ENCODE measurements at places on chromosomes 16 and 17.
A peak's percentile ranks its signal among the peaks of the same experiment; 100 is the strongest.

DNA sequence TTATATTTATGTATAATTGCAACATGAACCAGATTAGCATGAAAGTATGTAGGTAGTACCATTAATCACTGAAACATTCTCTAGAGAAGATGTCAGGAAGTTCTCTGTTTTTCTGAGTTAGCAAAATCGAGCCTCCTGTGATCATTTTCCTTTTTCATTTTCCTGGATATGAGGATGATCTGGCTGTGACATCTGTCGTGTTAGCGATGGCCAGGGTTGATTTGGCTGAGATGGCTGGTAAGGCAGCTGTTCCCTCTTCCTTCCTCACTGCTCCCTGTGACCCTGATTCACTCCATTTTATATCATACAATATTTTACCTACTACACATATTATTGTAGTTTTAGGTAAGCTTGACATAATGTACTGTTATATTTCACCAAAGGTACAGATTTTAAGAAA, 10.3 kb downstream of the CNTNAP4 start:
- DNase-seq, result no peak

DNA sequence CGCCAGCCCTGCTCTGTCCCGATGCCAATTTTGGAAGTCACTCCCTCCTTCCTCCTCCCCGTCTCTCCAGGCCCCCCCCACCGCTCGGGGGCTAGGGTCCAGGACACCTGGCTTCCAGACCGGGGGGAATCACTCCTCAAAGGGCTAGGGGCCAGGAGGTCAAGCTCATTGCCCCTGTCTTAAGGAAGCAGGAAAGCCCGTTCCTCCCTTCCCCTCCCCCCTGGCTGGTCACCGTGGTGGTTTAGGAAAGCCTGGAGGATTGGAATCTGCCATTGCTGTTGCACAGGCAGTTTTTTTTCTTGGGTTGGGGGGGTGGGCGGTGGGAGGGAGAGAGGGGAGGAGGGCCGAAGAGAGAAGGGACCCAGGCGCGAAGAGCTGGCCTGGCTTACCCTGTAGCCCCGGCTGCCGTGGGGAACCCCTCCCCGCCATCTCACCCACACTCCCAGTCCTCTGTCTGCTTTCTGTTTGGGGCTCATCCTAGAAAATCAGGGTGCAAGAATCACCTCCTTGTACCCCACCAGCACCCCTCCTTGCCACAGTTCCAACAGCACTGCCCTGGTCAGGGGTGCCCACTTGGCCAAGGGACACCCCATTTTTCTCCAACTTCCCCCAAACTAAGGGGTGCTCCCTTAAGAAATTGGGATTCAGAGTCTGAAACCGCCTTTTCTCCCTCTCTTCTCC, 2.9 kb upstream of the BCL6B start:
- DNase-seq, result no peak

DNA sequence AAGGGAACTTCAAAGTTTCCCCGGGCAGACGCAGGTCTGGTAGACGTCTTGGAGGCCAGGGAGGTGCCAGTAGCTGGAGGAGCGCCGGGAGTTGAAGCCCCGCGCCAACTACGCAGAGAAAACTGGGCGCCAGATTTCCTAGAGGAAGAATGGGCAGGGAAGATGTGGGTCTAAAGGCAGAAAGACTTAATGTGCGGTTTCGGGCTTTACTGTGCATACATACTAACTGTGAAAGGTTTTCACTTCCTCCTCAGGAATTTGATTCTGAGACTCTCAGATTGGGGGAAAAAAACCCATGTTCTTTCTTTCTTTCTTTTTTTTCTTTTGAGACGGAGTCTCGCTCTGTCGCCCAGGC, 331 bp upstream of the ZNF287 start:
- DNase-seq, result no peak

- DNase-seq, result no peak
Observed at GRCh38 chr16:57752581-57753447, 17.2 kb downstream of the KATNB1 start.

GRCh38 chr16:47664653-47665325, 203.7 kb downstream of the PHKB start:
- no peak for DNase-seq

GRCh38 chr17:65855245-65855644, 293.8 kb upstream of the AXIN2 start:
- no peak for DNase-seq

- no peak for DNase-seq
Observed at GRCh38 chr17:58306131-58306951, 22.3 kb downstream of the TSPOAP1 start.

DNA sequence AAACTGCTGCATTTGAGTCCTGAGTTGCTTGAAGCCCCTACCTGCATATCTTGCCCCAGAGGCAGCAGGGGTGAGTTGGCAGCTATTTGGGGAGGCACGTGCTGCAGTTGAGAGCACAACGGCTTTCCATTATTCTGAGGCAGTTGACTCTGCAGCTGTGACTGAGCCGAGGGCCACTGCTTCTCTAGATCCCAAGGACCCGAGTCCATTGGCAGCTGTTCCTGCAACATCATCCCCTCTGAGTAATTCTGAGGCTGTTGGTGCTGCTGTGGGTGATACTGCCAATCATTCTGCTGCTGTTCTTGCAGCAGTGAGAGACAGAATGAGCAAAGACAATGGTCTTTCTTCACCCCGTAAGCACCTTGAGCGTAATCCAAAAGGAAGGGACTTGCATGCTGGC, 12.7 kb downstream of the TERF2IP start:
- DNase-seq, result no peak

DNA sequence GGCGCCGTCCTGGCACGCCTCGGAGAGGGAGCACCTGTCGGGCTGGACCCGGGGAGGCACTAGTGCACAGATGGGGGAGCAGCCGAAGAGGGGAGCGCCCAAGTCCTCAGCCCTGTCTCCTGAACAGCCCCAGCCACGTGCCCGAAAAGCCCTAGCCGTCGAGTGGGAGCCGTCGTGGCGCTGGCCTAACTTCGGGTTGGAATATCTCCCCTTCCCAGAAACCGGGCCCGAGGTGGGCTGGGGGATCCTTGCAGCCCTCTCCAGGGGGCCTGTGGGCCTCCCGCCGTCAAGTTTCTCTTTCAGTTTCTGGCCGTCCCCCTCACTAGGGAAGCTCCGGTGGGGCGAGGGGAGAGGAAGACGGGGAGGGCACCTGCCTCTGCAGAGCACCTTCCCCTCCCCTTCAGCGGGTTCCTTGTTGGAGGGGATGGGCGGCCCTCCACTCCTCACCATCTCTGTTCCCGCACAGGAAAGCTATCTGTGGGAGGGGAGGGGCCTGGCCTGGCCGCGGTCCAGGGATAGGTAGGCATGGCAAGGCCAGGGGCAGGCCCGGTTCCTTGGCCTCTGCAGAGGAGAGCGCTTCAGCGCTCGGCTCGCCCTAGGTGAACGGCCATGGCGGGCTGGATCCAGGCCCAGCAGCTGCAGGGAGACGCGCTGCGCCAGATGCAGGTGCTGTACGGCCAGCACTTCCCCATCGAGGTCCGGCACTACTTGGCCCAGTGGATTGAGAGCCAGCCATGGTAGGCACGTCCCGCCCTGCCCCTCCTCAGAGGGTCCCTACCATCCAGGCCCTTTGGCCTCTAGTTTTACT, 709 bp downstream of the STAT5A start:
- no peak for DNase-seq

GRCh38 chr16:30085247-30085646, 6.5 kb downstream of the TBX6 start:
- DNase-seq, result no peak

DNA sequence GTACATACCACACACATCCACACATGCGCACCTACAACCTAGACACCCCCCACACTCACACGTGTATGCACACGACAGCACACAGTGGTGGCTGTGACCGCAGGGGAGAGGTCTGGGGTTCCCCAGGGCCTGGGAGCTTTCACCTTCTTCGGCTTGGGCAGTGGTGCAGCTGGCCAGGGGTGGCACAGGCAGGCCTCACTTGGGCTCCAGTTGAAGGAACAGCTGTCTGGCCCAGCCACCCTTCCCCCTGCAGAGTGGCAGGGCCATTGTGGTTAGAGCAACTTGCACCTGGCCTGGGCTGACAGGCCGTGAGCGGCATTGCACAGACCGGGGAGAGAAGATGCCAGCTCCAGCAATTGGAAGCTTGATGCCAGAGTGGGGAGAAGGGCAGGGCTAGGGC, 114.5 kb upstream of the GSE1 start:
- no peak for DNase-seq

DNA sequence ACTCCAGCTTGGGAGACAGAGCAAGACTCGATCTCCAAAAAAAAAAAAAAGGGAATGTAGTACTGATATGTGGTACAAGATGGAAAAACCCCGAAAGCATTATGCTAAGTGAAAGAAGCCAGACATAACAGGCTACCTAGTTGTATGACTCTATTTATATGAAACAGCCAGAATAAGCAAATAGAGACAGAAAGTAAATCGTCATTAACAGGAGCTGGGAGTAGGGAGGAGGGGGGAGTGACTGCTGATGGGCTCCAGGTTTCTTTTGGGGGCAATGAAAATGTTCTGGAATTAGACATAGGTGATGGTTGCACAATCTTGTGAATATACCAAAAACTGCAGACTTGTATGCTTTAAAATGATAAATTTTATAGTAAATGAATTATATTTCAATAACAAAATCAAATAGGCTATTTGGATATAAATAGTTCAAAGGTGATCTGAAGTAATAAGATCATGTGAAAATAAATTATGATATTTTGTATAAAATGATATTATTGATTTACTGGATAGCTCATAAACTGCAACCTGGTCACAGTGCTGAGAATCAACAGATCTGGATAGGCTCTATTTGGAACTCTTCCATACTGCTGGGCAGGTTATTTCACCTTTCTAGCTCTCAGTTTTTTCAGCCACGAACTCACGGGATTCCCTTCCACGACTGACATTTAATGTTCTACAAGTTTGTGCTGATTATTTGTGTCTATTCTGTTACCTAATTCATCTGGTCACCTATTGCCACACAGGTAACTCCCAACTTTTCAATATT, 27.1 kb downstream of the ZNF652 start:
- no peak for DNase-seq

GRCh38 chr17:73586921-73587602, 57.2 kb downstream of the SDK2 start:
- DNase-seq, result no peak

DNA sequence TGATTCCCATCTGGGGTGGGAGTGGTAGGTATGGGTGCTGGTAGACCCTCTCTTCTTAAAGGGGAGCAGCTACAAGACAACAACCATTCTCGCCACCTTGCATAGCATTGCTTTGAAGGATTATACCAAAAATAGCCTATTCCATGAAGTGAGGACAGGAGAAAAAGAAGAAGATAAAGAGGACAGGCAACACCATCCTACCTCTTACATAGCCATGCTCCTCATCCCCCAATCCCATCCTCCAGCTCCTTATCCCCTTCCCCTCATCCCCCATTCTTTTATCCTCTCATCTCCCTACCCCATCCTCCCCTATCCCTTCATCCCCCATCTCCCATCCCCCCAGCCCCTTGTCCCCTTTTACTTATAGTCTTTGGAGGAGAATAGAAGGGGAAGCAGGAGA, 29.1 kb downstream of the CCDC182 start:
- DNase-seq, result no peak

DNA sequence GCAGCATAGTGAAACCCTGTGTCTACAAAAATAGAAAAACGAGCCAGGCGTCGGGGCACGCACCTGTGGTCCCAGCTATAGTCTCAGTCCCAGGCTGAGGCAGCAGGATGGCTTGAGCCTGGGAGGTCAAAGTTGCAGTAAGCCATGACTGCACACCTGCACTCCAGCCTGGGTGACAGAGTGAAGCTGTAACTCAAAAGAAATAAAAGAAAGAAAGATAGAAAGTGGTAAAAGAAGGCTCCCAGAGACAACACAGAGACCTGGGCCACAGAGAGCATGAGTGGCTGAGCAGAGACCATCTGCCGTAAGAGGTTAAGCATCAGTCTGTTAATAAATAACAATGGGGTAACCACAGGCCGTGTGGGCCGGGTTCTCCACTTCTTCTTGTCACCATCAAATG, 15.3 kb upstream of the HEXD start:
- DNase-seq, result no peak

GRCh38 chr16:177981-178667, 1.6 kb downstream of the HBA1 start:
- DNase-seq, result no peak

- peak; percentile 98 for DNase-seq
Observed at GRCh38 chr17:45247429-45248131, 14.3 kb downstream of the SPATA32 start.

- DNase-seq, result no peak
Observed at GRCh38 chr17:17826342-17826713, 10.5 kb downstream of the SREBF1 start.

DNA sequence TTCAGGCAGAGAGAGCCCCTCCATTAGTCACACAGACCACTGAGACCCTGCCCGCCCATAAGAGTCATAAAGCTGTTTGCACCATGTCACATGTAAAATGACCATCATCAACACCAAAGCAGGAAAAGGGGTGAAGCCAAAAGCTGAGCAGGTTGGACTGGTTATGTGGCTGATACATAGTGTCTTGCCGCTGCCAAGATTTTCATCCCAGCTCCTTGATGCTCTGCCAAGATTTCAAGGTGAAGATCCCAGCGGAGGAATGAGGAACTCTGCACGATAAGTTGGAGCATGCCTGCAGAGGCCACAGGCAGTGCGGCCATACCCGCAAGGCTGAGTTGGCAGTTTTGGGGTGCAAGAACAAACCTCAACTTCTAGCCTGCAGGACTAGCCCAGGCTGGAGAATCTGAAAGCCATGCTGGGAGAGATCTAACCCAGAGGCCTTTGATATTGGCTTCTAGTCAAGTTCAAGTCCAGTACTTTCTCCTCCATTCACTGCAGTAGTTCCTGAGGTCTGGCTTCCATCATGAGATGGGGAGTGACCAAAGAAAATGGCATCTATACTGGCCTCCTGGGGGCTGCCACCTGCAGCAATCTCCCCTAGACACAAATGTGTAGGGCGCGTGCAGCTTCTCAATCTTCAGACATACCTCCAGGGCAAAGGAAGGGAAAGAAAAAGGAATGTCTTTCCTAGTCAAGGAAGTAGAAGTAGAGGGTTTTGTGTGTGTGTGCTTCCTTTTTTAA, 79.7 kb upstream of the NOL11 start:
- DNase-seq, result no peak

- no peak for DNase-seq
Observed at GRCh38 chr17:49578952-49579500, 3.4 kb downstream of the NXPH3 start.

DNA sequence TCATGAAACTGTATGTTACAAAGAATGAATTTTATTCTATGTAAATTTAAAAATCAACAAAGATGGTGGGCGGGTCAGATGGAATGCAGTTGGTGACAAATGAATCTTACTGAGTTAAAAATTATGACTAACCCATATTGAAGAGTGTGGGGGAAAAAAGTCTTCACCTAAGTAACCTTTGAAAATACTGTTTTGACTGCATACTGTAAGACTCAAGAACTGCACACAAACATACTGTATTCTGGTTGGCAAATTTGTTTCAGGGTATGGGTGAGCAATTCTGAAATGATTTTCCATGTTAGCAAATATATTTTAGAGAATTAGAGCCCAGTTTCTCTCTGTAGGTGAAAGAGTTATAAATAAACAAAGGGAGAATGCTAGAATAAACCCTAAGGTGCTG, 153.7 kb upstream of the KCNJ18 start:
- no peak for DNase-seq

GRCh38 chr16:55943267-55943666, 68.1 kb upstream of the CES5A start:
- DNase-seq, result no peak

- DNase-seq, result peak; percentile 55
Observed at GRCh38 chr17:43018008-43018853, 4.0 kb downstream of the VAT1 start.

Measured in NCI-H2081 (cell line).